ENCODE measurements at places on chromosomes 4 and X.

DNA sequence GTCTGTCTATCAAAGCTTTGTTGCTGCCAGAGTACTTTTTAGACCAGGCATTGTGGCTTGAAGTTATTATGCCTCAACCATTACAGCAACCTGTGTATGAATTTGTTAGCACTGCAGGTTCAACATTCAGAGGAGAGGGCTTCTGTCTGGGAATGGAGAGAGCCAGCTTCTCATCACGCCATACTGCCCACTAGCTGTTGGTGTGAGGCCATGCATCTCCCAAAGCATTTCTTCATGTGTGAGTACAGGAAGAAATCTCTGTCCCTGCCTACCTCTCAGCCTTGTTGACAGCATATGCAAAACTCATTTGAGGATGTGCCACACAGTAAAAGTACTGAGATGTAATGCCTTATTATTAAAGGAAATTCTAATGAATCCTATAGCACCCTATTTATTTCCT, 76.9 kb upstream of the PPARGC1A start:
- DNase-seq, result no peak

GRCh38 chrX:110006821-110007375, 4.0 kb downstream of the TMEM164 start:
- no peak for DNase-seq

GRCh38 chr4:99062120-99062519, 26.5 kb downstream of the ADH5 start:
- no peak for DNase-seq

- no peak for DNase-seq
These were observed 41.3 kb upstream of the ASMTL start for GRCh38 chrX:1493877-1494510.

DNA sequence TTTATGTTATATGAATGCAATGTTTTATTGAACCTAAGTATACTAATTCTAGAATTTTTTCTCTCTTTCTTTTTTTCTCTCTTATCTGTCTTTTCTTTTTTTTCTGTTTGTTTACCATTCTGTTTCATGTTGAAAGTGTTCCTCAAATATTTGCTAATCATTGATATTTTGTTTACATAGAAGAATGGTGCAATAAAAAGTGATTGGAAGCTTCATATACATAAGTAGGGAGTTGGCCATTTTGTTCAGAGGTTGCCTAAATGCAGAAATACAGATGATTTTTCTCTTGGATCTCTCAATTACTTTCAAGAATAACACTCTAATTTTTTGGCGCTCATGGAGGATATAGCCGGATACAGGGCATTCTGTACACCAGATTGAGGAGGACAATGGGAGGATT, 5.7 kb upstream of the SERTM2 start:
- no peak for DNase-seq

All from colonic mucosa (tissue), 4 donors.